SK-MEL-5 (cell line): ENCODE measurements at places on chromosomes 7 and 10. TPM values are rescaled to one million over a fixed set of nuclear protein-coding genes. Genes with fewer than 3 reads are reported as not detected.

Gene AZGP1
- 1.1 and 1.8 TPM in 2 replicates for total RNA-seq

Gene CABCOCO1
- total RNA-seq = 0.40 and 0.53 TPM in 2 replicates

Gene NKX1-2
- 4.9 and 5.6 TPM in 2 replicates for total RNA-seq

Gene KNDC1
- total RNA-seq = 0.34 and 0.45 TPM in 2 replicates

DNA sequence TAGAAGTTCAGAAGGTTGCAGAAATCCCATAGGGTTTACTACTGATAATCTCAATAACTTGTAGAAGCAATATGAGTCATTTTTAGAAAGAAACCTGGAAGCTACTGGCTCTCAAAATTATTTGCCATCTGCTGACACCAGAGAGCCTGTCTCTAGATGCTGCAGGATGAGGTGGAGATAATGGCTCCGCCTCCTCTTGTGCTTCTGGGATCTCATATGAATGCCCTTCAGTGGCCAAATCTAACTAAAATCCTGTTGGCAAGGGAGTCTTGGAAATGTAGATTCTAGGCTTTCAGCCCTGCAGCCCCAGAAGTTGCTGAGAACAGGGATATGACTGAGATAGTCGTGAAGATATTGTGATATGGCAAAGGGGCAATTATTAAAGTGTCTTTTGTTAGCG is 348.1 kb downstream of the CCSER2 start:
- no peak for DNase-seq

GRCh38 chr10:122245136-122245535 is 26.0 kb upstream of the BTBD16 start:
- DNase-seq = no peak

- no peak for DNase-seq
Observed at GRCh38 chr7:133530682-133531081, 277.8 kb downstream of the EXOC4 start.

- no peak for DNase-seq
Observed at GRCh38 chr10:30832749-30833627, 198.7 kb downstream of the ZNF438 start.

DNA sequence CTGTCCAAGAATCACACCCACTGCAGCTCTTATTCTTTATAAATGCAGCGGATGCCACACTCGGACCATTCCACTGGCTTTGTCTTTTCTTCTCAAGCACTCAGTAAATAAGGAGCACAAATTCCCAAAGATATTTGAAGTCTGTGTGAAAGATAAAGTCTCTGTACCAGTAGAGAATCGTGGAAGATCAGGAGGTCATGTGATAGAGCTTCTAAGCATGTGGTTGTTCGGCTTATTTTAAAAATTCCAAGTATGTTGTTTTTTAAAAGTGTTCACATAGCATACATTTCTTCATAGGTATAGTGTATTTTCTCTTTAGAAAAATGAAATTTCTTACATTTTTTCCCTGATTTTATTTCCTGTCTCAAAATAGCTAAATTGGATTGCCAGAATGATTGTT is 75.8 kb downstream of the NOC3L start:
- no peak for DNase-seq

DNA sequence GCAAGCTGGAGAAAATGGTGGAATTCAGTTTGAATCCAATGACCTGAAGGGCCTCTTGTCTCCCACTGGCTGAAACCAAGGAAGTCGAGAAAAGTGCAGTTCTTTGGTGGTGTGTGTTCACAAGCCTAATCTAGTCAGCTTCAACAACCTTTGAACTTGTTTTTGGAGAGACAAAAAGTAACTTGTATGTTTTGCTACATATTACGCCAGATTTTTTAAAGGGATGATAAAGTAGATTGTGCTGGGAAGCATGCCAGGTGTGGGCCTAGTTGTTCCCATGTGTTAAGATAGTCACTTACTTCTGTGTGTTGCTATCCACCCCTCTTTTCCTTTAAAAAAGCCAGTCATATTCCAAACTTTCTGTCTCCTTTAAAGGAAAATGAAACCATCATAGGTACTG is 79.7 kb upstream of the FAM3C start:
- DNase-seq = no peak

GRCh38 chr7:70092314-70093204 is 494.3 kb downstream of the AUTS2 start:
- no peak for DNase-seq

- DNase-seq = no peak
Observed at GRCh38 chr7:94386416-94386815, 8.3 kb upstream of the COL1A2 start.

DNA sequence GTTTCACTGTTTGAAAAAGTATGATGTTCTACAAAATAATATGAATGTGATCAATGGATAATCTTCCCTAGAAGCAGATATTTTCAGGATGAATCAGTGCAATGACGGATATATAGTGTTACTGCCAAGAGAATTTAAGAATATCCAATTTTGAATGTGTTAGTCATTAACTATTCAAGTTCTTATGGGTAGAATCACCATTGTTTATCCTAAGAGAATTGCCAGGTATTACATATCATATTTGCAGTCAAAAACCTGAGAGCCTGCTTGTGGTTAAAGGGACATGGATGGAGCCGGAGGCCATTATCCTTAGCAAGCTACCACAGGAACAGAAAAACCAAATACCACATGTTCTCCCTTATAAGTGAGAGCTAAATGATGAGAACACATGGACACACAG is 26.9 kb downstream of the AHR start:
- no peak for DNase-seq

- no peak for DNase-seq
Observed at GRCh38 chr7:102115181-102115580, 171.5 kb upstream of the SH2B2 start.

DNA sequence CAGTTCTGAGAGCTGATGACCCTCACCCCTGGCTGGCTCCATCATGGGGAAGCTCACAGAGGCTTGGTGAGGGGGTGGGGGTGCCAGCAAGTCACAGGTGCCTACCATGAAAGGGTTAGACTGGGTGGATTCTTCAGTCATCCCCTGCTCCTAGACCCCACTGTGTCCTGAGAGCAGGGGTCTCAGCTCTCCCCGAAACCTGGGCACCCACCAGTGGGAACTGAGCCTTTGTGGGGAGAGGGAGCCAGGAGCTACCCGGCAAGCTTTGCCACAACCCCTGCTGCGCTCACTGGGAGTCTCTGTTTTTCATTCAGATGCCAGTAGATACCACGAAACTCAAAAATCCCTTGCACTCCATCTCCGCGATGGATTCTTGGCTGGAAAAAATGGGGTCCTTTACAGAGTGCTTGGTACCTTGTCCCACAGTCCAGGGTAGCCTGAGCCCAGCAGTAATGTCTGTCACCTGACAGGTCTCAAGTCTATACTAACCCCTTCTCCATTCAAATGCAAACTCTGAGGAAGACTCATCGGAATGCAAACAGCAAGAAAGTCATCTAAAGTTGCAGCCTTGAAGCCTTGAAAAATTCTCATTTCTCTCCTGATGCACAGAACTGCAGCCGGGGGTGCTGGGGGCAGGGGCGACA is 48.9 kb upstream of the ENO4 start:
- DNase-seq = no peak

GRCh38 chr10:130358981-130359650 is 222.9 kb downstream of the GLRX3 start:
- peak; percentile 9 for DNase-seq

DNA sequence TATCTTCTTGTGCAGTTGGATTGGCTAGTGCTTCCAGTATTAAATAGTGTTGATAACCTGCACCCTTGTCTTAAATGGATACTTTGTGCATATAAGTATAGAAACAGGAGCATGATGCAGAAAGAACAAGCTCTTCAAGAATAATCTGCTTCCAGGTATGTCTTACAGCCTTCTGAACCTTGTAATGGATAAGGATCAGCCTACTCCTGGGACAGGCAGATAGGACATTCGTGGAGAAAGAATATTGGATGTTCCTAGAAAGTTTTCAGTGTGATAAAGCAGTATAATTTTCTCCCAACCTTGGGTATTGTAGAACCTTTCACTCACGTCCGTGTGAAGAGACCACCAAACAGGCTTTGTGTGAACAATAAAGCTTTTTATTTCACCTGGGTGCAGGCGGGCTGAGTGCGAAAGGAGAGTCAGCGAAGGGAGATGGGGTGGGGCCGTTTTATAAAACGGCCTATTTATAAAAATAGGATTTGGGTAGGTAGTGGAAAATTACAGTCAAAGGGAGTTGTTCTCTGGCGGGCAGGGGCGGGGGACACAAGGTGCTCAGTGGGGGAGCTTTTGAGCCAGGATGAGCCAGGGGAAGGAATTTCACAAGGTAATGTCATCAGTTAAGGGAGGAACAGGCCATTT is 27.2 kb downstream of the C1GALT1 start:
- no peak for DNase-seq

- DNase-seq = no peak
Observed at GRCh38 chr10:23399701-23400144, 39.2 kb upstream of the OTUD1 start.

GRCh38 chr10:71782917-71783490 is 9.7 kb upstream of the VSIR start:
- DNase-seq = no peak

GRCh38 chr10:110923856-110924493 is 4.6 kb downstream of the SHOC2 start:
- no peak for DNase-seq

GRCh38 chr7:522071-522950 is 2.7 kb upstream of the PDGFA start:
- peak; percentile 22 for DNase-seq
